Adipocyte (in vitro differentiated cells): ENCODE measurements at places on chromosomes 11 and 22.

DNA sequence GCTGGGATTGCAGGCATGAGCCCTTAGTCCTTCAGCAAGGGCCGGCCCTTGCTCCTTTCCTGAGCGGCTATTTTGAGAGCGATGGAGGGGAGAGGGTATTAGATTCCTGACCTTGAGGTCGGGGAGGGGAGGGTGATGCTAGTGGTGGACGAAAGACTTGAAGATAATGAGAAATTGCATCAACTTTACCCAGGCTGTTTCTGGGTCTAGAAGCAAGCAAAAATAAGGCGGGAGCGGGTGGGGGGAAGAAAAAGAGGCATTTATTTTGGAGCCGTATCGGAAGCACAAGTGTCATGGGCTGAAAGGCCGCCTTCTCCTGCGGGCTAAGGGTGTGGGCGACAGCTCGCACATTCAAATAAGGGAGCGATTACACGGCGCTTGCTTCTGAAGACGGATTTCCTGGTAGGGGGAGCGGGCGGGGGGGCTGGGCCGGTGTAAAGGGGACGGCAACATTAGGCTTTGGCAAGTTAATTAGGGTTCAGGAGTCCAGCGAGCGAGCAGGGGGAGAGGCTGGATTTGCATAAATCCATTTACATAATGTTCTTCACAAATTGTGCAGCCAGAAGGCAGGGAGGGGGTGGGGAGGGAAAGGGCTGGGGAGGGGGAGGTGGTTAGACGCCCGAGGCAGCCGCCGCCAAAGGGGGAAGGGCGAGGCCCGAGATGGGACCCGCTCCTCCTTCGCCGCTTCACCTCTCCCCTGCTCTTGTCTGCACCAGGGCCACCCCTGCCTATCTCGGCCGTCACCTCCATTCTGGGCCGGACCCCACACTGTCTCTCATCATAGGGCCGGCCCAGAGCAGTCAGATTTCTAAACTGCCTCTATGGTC lies 245.9 kb downstream of the MIAT start:
- DNase-seq: no peak

GRCh38 chr11:84390441-84391078 lies 1104.4 kb upstream of the CCDC90B start:
- DNase-seq: no peak

DNA sequence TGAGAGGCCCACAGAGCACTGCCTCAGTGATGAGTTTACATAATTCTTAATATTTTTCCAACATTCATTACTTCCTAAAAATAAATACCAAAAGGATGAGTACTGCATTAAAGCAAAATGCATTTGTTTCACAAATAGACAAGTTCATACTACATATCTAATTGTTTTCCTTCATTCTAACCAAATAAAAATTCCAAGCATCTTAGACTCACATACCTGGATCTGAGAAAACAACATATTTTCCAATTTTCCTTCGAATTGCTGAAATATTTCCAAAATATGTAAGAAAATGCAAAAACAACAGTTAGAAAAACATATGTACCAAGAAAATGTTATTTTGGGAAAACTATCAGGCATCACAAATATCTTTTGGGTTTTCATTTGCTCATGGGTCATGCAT lies 127.9 kb upstream of the CEP126 start:
- DNase-seq: no peak

GRCh38 chr22:26325641-26326040 lies 103.4 kb upstream of the ASPHD2 start:
- DNase-seq: no peak

DNA sequence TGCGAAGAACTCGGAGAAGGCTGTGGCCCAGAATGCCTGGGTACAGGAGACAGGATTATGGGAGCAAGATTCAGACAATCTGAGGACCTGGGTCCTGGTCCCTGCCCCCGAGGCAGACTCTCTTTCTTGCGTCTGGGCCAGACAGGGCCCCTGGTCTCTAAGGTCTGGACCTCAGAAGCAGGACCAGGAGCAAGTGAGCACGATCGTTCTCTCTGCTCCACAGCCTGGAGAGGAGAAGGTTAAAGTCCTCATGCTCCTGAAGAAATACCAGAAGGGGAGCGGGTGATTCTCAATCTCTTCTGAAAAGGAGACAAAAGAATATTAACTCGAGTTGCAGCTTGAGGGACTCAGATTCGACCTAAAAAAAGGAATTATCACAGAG lies 349.9 kb downstream of the CADM1 start:
- no peak for DNase-seq

DNA sequence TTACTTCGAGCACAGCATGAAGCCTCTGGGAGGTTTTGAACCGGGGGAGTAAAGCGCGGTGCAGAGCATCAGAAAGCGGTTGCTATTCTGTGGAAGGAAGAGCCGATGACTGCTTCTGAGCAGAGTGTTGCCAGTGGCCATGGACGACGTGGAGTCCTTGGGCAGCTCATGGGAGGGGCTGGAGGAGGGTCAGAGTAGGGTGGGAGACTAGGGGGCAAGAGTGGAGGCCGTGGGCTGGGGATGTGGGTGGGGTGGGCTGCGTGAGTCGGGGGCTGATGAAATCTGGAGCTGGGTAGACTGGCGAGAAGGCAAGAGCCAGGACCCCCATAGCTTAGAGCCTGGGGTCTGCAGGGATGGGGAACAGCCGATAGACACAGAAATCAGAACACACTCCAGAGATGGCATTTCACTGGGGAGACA lies 40.2 kb downstream of the TBC1D22A start:
- no peak for DNase-seq

GRCh38 chr11:88508759-88509581 lies 171.4 kb upstream of the CTSC start:
- DNase-seq: peak; percentile 55

DNA sequence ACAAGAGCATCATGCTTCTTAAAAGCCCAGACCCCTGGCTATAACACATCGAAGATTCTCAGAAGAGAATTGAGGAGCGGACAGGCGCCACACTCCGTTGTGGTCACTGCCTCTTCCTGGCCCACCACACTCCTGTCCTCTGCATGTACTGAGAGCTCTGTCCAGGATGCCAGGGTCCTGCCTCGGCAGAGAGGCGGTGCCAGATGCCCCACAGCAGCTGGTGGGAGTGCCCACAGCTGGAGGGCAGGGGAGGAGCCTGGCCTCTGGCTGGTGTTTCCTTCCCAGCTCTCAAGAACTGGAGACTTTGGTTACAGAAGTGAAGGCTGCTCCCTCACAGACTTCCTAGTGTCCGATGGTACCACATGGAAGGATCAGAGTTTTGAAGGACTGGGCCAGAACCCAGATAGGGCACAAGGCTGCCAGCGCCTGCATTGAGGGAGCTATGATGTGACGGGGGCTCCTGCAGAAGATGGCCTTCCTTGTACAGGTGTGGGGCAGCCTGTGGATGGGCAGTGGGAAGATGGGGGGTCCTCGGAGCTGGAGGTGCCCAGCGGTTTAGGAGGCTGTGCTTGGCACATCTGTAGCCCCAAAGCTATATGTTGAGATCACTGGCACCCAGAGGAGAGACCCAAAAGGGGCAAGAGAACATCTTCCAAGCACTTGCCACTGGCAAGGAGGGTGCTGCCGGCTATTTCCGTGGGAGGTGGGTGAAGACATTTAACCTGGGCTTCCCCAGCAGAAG lies 19.4 kb downstream of the RSPH14 start:
- DNase-seq: no peak

DNA sequence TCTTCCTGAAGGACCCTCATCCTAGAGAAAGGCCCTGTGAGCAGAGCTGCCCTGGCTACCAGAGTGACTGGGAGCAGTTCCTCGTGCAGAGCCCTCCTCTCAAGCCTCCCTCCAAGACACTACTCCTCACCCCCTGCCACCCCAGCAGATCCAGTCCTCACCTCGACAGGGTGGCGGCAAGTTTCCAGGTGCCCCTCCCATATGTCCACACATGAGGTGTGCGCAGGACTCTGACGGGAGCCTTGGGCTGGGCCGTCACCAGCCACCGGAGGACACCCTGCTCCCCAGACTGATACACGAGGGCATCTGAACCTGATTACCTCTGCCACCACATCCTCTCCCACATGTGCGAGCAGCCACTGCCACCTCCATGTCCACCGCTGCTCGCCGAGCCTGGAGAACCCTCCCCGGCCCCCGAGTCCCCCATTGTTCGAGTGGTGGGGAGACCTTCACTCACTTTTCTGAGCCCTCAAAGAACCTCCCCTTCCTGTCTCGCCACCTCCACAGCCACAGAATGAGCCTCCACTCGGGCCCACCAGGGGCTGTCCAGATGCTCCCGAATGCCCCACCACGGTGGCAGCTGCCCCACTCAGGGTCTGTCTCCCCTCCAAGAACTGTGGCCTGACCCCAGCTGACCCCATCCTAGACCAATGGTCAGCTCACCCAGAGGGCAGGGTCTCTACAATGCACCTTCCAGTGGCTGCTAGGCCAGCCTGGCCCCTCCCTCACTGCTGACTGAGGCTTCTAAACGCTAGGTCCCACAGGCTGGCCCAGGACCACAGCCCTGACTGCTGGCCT lies 62.5 kb downstream of the DGCR2 start:
- DNase-seq: no peak

GRCh38 chr11:17894929-17895658 lies 117.8 kb downstream of the SERGEF start:
- DNase-seq: no peak

DNA sequence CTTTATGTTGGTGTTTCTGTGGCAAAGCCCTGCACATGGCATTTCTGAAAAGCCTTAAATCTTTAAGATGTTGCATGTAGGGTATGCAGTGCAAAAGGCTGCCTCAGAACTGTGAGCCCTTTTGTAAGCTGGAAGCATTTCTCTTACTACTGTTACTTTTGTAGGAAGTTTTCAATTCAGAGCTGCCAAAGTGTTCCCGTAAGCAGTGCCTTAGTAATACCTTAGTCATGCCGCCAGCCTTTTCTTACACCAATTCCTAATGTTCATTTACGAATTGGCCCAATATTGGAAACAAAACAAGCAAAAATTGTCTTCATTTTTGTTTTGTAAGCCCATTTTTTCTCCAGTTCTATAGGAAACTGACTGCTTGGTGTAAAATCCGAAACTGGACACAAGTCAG lies 67.4 kb upstream of the RASSF10 start:
- DNase-seq: no peak

DNA sequence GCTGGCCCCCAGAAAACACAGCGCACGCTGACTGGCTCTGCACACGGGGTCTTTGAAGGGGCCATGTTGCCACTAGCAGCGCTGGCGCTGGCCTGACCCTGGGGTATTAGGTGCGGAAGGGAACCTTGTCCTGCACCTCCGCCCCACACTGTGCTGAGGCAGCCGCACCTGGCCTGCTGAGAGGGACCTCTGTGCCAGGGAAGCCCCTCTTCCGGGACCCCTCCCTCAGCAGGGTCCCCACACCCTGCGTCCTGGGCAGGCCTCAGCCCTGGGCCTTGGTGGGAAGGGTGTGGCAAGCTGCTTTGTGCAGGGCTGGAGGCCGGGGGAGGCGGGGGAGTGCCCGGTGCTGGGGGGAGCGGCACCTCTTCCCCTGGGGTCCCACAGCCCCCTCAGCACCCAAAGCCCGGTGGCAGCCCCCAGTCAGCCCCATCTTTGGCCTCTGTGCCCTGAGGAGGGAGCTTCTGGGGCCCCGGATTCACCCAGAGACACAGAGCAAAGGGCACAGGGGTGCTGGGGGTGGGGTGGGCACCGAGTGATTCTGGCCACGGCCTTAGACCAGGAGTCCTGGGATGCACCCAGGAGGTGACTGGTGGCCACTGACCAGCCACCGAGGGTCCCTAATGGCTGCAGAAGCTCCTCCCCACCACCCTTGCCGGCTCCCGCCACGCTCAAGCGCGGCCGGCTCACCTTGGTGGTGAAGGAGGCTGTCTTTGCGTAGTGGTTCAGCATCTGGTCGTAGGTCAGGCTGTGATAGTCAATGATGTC lies 11.4 kb downstream of the TTLL8 start:
- no peak for DNase-seq

GRCh38 chr22:30113494-30113893 lies 33.2 kb downstream of the HORMAD2 start:
- no peak for DNase-seq

DNA sequence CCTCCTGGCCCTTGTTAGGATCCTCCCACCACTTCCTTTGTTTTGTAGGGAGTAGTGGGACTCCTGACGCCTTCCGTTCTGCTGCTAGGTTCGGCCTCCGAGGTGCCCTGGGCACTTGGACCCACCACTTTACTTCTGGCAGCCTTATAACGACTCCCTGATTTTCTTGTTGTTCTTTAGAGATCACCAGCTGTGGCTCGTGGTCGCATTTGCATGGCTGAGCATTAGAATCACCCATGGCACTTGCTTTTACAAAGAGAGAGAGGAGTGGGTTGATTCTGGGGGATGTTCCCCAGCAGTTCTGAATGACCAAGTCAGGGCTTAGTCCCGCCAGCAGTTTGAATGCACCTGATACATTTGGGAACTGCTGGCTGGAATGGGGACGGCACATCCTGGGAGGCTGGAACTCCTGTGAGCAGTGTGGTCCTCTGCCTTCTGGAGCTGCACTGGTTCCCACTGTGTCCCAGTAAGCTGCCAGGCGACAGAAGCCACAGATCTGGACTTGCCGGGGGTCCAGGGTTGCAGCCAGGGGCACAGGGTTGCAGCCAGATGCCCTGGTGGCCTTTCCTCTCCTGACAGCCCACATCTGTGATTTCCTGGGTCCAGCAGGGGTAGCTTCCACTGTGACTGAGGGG lies 4.1 kb downstream of the TUB start:
- no peak for DNase-seq

DNA sequence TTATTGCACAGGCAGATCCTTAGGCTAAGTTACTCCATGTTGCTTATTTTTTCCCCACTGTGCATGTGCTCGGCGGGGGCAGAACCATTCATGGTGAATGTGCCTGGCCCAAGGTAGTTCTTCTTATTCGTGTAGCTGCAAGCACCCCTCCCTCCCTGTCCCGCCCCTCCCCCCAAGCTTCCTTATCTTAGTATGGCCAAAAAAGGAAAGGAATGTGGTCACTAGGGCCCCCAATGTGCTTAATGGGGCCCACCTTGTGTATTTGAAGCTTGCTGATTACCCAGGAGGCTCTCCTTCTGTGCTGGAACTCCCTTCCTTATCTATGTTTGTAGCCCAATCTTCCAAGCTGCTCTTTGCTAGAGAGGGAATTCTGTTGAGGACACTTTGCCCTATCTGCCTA lies 1259.7 kb upstream of the RAG2 start:
- DNase-seq: no peak

DNA sequence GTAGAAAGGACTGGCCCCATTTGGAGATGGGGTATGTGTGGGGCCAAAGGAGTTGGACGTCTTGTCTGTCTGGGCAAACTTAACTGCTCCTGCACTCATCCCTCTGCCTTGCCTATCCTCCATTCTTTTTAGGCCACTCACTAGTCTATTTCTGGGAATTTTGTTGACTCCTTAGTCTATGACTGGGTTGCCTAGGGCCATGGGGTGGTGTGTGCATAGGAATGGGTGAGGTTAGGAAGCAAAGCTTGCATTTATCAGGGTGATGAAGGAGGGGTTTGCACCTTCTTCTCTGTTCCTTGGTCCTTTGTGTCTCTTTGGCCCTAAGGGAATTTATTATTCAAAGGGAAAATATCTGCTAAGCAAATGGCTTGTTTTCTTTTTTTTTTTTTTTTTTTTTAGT lies 80.9 kb upstream of the OR9Q1 start:
- no peak for DNase-seq

GRCh38 chr22:33841281-33842005 lies 78.8 kb downstream of the LARGE1 start:
- no peak for DNase-seq

- DNase-seq: peak; percentile 95
These were observed 15.6 kb downstream of the SCYL1 start for GRCh38 chr11:65540290-65541092.

- DNase-seq: no peak
These were observed 5.1 kb downstream of the CARS1 start for GRCh38 chr11:3052109-3052479.

GRCh38 chr11:122743949-122744348 lies 88.4 kb downstream of the UBASH3B start:
- DNase-seq: no peak
